MCF 10A (cell line): ENCODE measurements at places on chromosomes 1 and 21. TPM values are rescaled to one million over a fixed set of nuclear protein-coding genes. Genes with fewer than 3 reads are reported as not detected.

DNA sequence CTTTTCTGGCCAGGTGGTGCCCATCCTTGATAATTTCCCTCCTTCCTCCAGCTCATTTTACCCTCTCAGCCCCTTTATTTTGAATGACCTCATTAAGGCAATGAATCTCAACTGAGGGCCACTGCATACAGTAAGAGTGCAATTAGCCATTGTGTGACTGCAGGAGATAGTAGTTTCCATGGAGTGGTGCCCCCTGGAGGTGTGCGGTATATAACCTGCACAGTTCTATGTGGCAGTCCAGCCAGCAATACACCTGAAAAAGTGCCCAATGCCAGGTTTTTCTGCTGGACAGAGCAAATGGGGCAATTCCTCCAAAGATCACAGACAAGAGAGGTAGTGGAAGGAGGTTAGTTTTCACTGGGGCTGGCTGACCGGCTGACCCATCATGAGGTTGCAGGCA, 25.9 kb upstream of the LRRC38 start:
- no peak overlapping the region for H3K27ac ChIP-seq
- DNase-seq: no peak
- peaks cover 14% of the 10 kb centered on the region for H3K4me1 ChIP-seq

DNA sequence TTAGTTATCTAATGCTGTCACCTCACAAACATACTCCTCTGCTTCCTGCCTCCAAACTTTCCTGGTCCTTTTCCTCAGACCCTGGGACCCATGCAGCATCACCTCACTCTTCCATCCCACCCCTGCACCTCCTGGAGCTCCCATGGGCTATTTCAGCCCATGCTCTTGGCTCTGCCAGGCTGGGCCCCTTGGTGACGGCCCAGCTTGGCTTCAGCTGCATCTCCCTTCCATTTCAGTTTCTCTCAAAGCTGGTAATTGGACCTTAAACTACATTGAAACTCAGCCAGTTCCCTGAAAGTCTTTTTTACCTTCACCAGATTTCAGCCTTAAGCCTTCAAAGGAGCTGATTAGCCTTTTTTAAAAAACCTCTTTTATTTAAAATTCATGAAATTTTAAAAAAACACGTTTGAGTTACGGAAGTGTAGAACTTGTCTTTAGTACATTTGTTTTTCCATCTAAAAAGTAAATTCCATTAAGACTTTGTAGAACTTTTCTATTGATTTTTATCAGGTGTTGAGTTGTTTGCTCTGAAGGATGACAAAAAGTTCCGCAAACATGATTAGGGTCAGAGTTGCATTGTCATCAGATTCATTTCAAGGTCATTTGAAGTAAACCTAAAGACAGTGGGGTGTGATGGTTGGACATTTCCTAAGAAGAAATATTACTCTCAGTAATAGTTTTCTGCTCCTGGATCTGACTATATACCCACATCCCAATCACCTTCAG, 33.5 kb downstream of the AGT start:
- H3K4me3 ChIP-seq: no peak overlapping the region
- no peak for DNase-seq
- H3K27ac ChIP-seq: peak overlapping the region; percentile 1
- no peaks in the 10 kb centered on the region for H3K27me3 ChIP-seq

Gene RAP1GAP
- total RNA-seq: 0.22 TPM in 1 of 2 replicates, not detected in the other

Gene SHISA4
- 7.6 and 20.9 TPM in 2 replicates for total RNA-seq

DNA sequence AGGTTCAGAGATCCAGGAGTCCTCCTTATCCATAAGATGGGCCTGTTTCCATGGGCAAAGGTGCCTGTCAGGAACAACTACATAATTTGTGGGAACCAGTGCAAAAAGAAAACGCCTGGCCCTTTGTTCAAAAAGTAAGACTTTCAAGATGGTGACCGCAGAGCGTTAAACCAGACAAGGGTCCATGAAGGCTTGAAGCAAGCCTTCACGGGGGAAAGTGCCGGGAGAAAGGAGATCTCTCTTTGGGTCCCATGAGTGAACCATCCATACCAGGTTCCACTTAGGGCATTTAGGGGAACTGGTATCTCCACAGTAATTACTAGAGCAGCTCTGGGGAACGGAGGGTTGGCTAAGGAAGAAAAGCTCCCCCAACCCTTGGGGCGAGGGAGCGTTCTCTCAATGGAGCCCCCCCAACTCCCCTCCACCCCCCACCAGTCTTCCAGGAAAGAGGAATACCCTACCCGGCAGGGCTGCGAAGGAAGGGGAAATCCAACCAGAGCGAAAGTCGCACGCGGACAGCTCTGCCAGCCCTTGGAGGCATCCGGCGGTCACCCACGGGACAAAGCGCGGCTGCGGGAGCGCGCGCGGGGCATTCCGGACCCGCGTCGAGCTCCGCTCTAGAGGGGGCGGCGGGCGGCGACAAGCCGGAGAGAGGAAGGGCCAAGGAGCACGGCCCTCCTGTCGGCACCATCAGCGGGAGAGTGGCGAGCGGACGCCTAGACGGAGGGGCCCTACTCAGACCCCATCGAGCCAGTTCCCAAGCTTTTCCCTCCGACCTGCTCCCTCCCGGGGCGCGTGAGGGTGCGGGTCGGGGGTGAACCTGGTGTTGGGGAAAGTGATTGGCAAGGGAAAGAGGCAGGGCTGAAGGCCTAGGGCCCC, 687 bp upstream of the RASSF5 start:
- peak overlapping the region; percentile 72 for H3K4me3 ChIP-seq
- H3K4me1 ChIP-seq: peaks cover 65% of the 10 kb centered on the region
- peaks cover 9% of the 10 kb centered on the region for H3K36me3 ChIP-seq

DNA sequence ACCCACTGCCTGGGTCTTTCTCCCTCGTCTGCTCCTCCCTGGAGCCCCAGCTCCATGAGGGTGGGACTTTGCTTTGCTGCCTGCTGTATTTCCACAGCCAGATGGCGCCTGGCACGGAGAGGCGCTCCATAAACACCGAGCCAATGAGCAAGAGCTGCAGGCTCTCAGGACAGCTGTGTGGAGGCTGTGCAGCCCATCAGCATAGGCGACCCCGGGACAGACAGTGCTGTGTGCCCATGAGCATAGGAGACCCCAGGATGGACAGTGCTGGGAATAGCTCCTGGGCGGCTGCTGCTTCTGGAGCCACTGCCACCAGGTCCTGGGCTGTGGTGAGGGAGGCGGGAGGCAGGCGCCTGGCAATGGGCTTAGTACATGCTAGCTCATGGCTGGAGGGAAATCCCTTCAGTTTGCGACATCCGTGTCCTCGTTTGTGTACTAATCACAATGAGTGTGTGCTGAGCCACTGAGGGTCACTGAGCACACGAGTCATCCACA, 29.2 kb downstream of the CEP104 start:
- DNase-seq: no peak
- peaks cover 82% of the 10 kb centered on the region for H3K36me3 ChIP-seq
- no peaks in the 10 kb centered on the region for H3K4me1 ChIP-seq
- no peaks in the 10 kb centered on the region for H3K27me3 ChIP-seq

DNA sequence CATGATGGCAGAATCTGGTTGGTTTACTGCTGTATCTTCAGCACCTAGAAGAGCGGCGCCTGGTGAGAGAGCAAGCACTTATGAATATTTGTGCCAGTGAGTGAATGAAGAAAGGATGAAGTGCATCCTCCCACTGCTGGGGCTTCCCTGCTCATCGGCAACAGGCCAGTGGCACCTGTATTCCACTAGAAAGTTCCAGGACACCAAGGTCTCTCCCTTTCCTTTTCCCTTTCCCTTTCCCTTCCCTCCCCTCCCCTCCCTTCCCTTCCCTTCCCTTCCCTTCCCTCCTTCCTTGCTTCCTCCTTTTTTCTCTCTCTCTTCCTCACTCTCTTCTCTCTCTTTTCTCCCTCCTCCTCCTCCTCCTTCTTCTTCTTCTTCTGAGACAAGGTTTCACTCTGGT, 86.2 kb downstream of the DAB1 start:
- H3K36me3 ChIP-seq: no peaks in the 10 kb centered on the region
- peaks cover 22% of the 10 kb centered on the region for H3K27me3 ChIP-seq
- no peaks in the 10 kb centered on the region for H3K4me1 ChIP-seq
- no peak overlapping the region for H3K4me3 ChIP-seq

Gene GABPB2
- 20.2 and 22.9 TPM in 2 replicates for total RNA-seq

DNA sequence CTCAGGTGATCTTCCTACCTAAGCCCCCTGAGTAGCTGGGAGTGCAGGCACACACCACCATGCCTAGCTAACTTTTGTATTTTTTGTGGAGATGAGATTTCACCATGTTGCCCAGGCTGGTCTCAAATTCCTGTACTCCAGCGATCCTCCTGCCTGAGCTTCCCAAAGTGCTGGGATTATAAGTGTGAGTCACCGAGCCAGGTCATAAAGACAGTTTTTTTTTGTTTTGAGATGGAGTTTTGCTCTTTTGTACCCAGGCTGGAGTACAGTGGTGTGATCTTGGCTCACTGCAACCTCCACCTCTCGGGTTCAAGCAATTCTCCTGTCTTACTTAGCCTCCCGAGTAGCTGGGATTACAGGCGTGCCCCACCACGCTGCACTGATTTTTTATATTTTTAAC, 42.1 kb downstream of the KIF1B start:
- peak; percentile 77 for DNase-seq
- no peak overlapping the region for H3K4me3 ChIP-seq
- no peak overlapping the region for H3K27ac ChIP-seq
- H3K4me1 ChIP-seq: peaks cover 12% of the 10 kb centered on the region

Gene THEM5
- total RNA-seq: not detected in 2 replicates

GRCh38 chr1:2050461-2050792, 216 bp downstream of the PRKCZ start:
- no peaks in the 10 kb centered on the region for H3K27me3 ChIP-seq
- H3K4me3 ChIP-seq: peak overlapping the region; percentile 72
- DNase-seq: peak; percentile 27

DNA sequence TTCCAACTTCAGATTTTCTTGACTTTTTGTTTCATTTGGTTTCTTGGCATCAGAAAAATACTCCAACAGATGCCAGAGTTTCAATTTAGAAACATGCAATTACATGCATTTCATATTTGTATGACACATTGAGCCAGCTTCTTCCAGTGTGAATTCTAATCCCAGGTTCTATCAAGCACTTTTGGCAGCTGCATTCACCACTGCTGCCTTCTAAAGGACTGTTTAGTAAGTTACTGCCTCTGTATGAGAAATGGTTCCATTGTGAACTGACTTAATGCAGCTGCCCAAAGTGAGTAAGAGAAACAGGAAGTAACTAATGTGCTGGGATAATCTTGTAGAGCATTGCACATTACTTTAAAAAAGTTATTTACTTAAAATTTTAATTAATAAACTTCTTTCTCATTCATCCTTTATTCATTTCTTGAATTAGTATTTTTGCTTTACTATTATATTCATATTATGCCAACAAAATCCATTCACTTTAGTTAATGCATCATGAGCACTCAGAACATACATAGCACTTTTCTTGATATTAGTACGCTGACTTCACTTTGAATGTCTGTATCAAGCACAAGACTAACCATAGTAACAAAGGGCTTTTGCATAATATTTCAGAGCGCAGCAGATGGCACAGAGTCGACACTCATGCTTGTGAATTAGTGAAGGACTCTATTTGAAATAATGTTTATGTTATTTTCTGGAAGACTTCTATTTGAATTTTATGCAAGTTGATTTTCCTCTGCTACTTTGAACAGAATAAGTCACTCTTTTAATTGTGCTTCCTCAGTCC, 9.8 kb downstream of the RGS18 start:
- no peaks in the 10 kb centered on the region for H3K4me1 ChIP-seq
- H3K27ac ChIP-seq: no peak overlapping the region
- DNase-seq: peak; percentile 8
- no peak overlapping the region for H3K4me3 ChIP-seq
